D721Med (cell line): ENCODE measurements at places on chromosomes 5 and 9.
A peak's percentile ranks its signal among the peaks of the same experiment; 100 is the strongest.

- no peak for DNase-seq
Measured at GRCh38 chr9:133773889-133774655, 35.9 kb upstream of the SARDH start.

- peak; percentile 56 for DNase-seq
Measured at GRCh38 chr9:136174779-136175615, 29.9 kb downstream of the LHX3 start.

DNA sequence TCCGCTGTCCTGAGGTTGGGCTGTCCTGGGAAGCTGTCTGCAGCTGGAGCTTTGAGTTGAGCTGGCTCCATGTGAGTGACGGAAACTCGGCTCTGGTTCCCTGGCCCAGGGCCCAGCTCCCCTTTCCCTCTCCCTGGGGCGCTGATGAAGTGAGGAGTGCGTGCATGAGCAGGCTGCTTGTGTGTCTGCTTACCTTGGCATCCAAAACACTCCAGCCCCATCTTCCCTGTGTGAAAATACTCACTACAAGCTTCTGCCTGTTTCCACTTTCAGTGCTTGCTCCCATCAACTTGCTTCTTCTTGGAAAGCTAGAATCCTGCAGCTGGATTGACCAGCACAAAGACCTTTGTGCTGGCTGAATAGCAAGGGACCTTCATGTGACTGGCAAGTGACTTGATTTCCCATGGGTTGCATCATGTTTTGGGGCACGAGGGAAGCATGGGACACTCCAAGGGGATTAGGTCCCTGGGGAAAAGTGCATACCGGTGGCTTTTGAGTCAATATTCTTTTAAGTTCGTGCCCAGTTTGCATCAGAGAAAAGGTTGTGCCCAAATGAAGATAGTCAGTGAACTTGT, 198.1 kb downstream of the GADD45G start:
- DNase-seq = no peak

- DNase-seq = no peak
Measured at GRCh38 chr9:110284211-110284844, 28.0 kb upstream of the TXN start.

DNA sequence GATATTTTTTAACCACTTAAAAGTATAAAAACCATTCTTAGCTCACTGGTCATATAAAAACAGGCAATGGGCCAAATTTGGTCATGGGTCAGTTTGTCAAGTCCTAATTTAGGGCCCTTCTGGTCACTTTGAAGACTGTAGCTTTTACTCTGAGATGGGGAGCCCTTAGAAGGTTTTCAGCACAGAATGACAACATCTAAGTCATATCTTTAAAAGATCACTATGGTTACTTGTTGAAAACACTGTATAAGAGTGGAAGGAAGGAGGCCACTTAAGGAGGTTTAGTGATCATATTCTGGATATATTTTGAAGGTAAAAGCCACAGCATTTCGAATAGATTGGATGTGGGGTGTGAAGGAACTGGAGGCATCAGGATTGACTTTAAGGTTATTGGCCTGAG, 76.7 kb downstream of the STRBP start:
- no peak for DNase-seq

DNA sequence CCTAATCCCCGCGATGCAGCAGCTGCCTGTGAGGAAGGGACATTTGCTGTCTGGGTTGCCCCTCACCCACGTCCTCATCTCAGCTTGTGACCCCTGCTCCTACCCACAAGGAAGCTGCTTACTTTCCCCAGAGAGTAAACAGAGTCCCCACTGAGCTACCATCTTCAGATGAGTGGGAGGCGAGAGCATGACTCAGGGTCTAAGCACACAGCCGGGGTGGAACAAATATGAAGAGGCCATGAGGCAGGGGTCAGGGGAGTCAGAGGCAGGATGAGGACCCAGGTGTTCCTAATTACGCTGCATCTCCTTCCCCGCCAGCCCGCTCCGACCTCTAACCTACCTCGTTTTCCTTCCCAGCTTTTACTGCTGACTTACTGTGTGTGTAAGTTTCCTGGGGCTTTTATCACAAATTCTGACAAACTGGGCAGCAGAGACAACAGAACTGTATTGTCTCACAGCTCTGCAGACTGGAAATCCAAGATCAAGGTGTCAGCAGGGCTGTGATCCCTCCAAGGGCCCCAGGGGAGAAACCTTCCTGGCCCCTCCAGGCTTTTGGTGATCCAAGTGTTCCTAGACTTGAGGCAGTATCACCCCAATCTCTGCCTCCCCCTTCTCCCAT, 94.0 kb upstream of the DNAH5 start:
- DNase-seq = no peak

DNA sequence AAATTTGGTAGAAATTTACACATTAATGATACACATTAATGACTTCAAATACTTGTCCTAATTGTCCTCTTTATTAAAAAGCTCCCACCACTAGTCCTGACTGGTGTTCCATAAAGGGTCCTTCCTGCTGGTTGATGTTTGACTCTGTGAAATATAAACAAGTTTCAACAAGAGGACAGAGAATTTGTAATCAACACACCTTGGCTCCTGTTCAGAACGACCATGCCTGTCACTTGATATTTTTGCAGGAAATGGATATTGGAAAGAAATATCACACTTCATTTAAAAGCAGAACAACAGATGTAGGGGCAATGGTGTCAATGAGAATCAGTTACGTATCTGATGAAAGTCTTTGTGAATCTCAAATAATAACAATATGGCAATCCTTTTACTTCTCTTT, 211.7 kb downstream of the ENC1 start:
- no peak for DNase-seq

- no peak for DNase-seq
Measured at GRCh38 chr5:67221487-67222242, 25.1 kb upstream of the CD180 start.

GRCh38 chr5:72107901-72108201, 576 bp downstream of the MAP1B start:
- no peak for DNase-seq

GRCh38 chr9:18708429-18708828, 234.5 kb downstream of the ADAMTSL1 start:
- DNase-seq = no peak

DNA sequence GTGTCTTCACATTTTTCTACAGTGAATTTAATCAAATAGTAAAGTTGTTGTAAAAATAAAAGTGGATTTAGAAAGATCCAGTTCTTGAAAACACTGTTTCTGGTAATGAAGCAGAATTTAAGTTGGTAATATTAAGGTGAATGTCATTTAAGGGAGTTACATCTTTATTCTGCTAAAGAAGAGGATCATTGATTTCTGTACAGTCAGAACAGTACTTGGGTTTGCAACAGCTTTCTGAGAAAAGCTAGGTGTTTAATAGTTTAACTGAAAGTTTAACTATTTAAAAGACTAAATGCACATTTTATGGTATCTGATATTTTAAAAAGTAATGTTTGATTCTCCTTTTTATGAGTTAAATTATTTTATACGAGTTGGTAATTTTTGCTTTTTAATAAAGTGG, 60.4 kb downstream of the MTAP start:
- DNase-seq = no peak

DNA sequence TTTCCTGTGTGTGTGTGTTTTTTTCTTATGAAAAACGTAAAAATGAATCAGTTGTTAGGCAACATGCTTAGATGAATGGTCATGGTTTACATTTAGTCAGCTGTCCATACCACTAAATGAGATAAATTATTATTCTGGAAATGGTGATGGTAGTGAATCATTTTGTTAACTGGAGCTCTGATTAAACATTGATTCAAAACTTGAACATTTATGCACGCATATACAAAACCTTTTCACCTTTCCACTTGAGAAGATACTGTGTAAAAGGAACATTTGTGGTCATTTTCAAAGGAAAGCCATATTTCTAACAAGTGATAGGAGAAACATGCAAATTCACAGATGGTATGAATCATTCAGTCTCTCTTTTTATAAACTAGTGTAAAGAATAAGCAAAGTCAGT, 162.0 kb downstream of the SLC25A46 start:
- DNase-seq = no peak

DNA sequence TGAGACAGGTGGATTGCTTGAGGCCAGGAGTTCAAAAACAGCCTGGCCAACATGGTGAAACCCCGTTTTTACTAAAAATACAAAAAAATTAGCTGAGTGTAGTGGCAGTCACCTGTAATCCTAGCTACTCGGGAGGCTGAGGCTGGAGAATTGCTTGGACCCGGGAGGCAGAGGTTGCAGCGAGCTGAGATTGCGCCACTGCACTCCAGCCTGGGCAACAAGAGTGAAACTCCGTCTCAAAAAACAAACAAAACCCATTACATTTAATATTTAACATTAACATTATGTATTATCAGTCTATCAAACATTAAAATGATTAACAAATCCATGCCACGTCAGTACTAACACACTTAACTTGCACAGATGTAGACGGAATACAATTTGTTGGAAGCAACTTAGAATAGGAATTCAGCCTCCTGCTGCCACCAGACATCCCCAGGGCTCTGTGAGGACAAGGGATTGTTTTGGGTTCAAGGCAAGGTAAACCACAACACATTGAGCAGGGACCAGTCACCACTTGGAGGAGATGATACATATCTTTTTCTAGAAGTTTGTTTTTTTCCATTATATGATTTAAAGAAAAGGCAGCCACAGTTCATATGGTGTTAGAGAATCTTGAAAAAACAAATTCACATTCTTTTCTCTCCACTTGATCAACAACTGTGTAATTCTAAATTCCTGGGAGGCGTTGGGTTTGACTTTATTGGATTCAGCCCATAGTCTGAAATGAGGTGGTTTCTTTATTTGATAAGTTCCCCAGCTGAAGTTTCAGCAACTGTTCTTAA, 104.1 kb upstream of the BASP1 start:
- no peak for DNase-seq

- DNase-seq = no peak
Measured at GRCh38 chr9:110640736-110641135, 27.9 kb upstream of the MUSK start.

- DNase-seq = no peak
Measured at GRCh38 chr5:132103332-132103951, 29.9 kb downstream of the CSF2 start.

GRCh38 chr5:143582176-143582575, 178.7 kb upstream of the NR3C1 start:
- no peak for DNase-seq

GRCh38 chr5:161641444-161641843, 44.1 kb upstream of the GABRA6 start:
- DNase-seq = no peak

GRCh38 chr5:147568710-147569406, 59.0 kb upstream of the DPYSL3 start:
- DNase-seq = no peak

DNA sequence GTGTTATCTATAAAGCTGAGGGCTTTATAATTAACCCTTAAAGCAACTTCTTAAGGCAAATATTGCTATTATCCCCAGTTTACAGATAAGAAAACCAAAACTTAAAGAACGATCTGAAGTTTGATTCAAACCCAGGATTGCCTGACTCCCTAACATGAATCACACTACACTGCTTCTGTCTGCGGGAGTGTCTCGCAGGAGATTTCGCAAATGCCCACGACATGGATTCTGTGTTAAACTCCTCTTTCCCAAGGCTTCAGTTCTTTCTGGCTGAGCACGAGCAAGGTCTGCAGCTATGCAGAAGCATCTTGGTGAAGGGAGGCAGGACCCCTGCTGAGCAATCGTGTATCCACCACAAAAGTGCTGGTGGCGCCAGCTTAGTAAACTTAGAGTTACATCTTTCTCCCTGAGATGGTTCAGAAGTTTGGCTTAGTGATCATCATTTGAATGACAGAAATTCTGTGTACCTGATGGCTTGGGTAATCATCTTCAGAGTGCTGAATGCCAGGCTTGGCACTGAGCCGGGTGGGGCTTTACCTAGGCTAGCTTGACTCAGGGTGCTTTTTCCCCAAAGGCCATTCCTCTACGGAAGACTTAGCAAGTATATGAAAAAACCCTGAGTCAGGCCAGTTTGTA, 81.4 kb upstream of the PIK3R1 start:
- DNase-seq = no peak

DNA sequence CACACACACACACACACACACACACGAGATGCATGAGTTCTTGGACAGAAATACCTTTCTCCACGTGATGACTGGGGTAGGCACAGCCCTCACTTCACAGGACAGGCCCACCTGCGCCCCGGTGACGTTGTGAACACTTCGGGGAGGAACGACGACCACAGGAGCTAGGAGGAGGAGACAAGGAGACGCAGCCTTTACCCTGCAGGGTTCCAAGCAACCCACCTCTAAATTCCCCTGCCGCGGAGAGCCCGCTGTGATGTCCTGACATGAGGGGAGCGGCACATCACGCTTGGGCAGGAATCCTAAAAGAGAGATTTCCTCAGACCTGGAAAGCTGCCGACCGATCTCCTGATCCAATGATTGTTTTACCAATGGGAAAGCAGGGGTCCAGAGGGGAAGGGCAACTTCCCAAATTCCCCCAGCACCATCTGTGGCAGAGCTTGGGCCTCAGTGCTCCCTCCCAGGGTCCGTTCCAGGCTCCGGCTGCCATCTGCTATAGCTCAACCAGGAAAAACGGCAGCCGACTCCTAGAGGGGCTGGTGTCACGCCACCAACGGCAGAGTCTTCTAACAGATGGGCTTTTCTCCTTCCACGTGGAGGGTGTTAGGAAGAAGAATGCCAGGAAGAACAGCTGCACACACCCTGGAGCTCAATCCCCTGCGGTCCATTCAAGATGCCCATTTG, 10.1 kb downstream of the IGFBPL1 start:
- DNase-seq = no peak

DNA sequence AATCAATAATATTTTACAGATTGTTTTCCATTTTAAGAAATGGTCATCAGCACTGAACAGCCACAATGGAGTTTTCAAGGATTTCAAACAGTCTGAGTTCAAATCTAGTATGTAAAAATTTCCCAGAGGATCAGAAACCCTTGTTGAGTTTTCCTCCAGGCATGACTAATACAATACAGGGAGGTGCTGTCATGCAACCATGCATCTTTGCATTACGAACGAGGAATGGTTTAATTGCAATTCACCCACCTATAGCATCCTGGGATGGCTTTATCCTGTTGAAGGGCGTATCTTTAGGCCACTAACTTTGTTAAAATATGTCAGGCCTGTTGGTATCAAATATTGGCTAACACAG, 196.4 kb downstream of the EFNA5 start:
- no peak for DNase-seq

DNA sequence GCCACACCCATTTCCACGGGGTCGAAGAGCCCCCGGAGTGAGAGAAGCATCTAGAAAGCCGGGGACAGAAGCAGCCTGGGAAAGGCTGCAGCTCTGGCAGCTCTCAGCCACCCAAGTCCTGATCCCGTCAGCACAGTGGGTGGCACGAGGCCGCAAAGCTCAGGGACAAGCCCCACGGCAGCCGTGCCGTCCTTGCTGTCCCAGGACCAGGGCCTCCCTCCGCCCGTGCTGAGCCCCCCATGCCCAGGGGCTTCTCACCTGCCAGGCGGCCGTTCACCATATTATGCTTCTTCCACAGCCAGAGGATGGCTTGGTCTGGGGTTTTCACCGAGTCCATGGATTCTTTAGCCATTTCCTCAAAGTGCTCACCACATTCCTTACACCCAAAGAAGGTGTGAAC, 6.1 kb upstream of the LHX3 start:
- no peak for DNase-seq

GRCh38 chr5:57780306-57780960, 297.8 kb upstream of the ACTBL2 start:
- DNase-seq = no peak
